ENCODE measurements at places on chromosomes 12 and 14. TPM values are rescaled to one million over a fixed set of nuclear protein-coding genes. Genes with fewer than 3 reads are reported as not detected.

The RNASE7 gene
- not detected for total RNA-seq

The AGAP2 gene
- total RNA-seq = 0.76 TPM

The ART4 gene
- total RNA-seq = 4.9 TPM

The PRB2 gene
- 0.10 TPM for total RNA-seq

The CLEC7A gene
- total RNA-seq = 2.3 TPM

The METTL17 gene
- 80.9 TPM for total RNA-seq

The HOTAIR gene
- 0.32 TPM for total RNA-seq

The KRT74 gene
- not detected for total RNA-seq

The CLEC4C gene
- not detected for total RNA-seq

The SDR9C7 gene
- total RNA-seq = not detected

The CHGA gene
- 61.3 TPM for total RNA-seq

The BEGAIN gene
- total RNA-seq = 0.56 TPM

The B3GNT4 gene
- total RNA-seq = 0.13 TPM

The JPH4 gene
- 2.7 TPM for total RNA-seq

The GYS2 gene
- total RNA-seq = 0.27 TPM

The STAB2 gene
- total RNA-seq = 0.08 TPM

The IFT81 gene
- total RNA-seq = 14.6 TPM

The FIGNL2 gene
- total RNA-seq = 2.1 TPM

The BDKRB2 gene
- total RNA-seq = 4.7 TPM

The ACVRL1 gene
- total RNA-seq = 11.6 TPM

The NKX2-1 gene
- total RNA-seq = 2.7 TPM

The RPL10L gene
- not detected for total RNA-seq

The TRPV4 gene
- total RNA-seq = 2.3 TPM

The GZMH gene
- total RNA-seq = not detected
